PC-3 (cell line): ENCODE measurements at places on chromosomes 1 and 21. TPM values are rescaled to one million over a fixed set of nuclear protein-coding genes. Genes with fewer than 3 reads are reported as not detected.

HSD11B1 gene
- total RNA-seq = not detected in 2 replicates

TMEM79 gene
- 8.1 and 11.2 TPM in 2 replicates for total RNA-seq

- peaks cover 72% of the 10 kb centered on the region for H3K36me3 ChIP-seq
- peaks cover 29% of the 10 kb centered on the region for H3K4me1 ChIP-seq
- H3K27me3 ChIP-seq = no peaks in the 10 kb centered on the region
- peak overlapping the region; percentile 17; the same call in 1 of the 2 replicates for H3K27ac ChIP-seq
- H3K4me3 ChIP-seq = no peak overlapping the region
- peak; percentile 76 for DNase-seq
Observed at GRCh38 chr1:156476501-156477298, 23.9 kb downstream of the MEF2D start.

DNA sequence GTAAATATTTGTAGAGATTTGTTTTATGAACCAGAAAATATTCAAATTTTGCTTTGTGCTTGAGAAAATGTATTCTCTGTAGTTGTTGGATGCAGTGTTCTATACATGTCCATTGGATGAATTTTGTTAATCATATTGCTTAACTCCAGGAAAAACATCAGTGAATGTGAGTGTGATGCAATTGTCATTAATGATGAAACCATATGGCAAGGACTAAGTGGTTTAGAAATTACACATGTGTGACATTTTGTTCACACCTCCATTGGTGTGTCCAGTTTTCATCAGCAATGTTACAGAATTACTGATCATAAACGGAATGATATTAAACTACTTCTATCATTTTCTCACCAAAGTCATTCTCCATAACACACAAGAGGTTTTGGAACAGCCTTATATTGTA lies 151.8 kb upstream of the ST6GALNAC5 start:
- no peak overlapping the region for H3K4me3 ChIP-seq
- H3K27ac ChIP-seq = no peak overlapping the region
- no peaks in the 10 kb centered on the region for H3K36me3 ChIP-seq
- H3K27me3 ChIP-seq = peaks cover 39% of the 10 kb centered on the region
